Stimulated activated CD8-positive, alpha-beta memory T cell treated with anti-CD3 and anti-CD28 coated beads, Interleukin-2, amount 100 ng/mL, for 48 hours (primary cell): ENCODE measurements at places on chromosomes 5 and 9.

GRCh38 chr5:150918613-150919012 is 13.8 kb upstream of the ZNF300 start:
- DNase-seq = no peak

- no peak for DNase-seq
Observed at GRCh38 chr9:112917047-112917986, 26.6 kb upstream of the SLC46A2 start.

- DNase-seq = no peak
Observed at GRCh38 chr9:130908146-130908877, 11.7 kb upstream of the QRFP start.

- DNase-seq = peak; percentile 15
Observed at GRCh38 chr9:17531642-17532254, 47.1 kb upstream of the SH3GL2 start.

DNA sequence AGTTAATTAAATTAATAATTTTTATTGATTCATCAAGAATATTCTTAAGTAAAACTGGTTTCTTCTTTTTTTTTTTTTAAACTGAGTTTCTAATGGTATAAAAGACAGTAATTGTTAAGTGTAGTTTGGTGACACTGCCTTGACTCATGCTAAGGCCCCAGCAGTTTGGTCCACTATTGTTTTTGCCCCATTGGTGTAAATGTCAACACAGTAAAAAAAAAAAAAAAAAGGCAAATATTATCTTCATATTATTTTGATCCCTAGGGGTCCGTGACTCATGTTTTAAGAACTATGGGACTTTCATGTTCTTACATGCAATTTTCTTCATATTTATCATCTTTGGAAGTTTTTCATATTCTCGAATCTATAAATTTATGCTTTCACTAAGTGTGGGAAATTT is 29.2 kb upstream of the JAK2 start:
- no peak for DNase-seq

GRCh38 chr9:92616655-92617111 is 53.2 kb downstream of the IPPK start:
- no peak for DNase-seq

- no peak for DNase-seq
Observed at GRCh38 chr5:40831346-40832210, 3.4 kb downstream of the RPL37 start.

DNA sequence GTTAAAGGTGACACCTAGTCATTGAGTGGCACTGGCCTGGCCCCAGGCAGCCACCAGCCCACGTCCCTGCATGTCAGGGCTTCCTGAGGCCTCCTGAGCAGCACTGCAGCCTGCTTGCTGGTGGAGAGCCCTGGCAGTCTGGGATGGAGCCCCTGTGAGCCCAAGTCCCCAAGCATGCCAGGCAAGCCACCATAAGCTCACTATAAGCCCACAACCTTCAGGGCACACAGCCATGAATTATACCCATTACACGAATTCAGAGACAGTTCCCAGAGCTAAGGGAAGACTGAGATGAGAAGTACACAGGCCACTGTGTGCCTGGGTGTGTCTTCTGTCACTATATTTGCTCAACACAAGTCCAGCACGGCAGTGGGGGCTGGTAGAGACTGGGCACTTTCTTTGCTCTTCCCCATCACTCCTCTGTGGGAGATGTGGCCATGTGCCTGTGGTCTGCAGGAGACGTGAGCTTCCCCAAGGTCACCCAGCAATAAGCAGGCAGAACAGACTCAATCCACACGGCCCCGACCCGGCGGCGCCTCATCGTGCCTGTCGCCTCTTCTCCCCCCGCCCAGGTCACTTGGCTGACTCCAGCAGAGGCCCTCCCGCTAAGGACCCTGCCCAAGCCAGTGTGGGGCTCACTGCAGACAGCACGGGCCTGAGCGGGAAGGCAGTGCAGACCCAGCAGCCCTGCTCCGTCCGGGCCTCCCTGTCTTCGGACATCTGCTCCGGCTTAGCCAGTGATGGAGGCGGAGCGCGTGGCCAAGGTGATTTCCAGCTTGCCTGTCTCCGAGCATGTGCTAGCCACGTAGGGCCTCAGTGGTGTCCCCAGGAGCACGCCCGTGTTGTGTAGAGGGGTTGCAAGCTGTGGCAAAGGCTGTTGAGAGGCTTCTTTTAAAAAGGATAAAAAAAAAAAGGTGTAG is 114.8 kb downstream of the WNK2 start:
- no peak for DNase-seq

GRCh38 chr9:82192211-82192610 is 203.6 kb downstream of the SPATA31D1 start:
- DNase-seq = no peak
